ENCODE measurements at places on chromosomes 6 and 20.

- no peak for DNase-seq
Observed at GRCh38 chr6:142868917-142869316, 76.1 kb downstream of the HIVEP2 start.

DNA sequence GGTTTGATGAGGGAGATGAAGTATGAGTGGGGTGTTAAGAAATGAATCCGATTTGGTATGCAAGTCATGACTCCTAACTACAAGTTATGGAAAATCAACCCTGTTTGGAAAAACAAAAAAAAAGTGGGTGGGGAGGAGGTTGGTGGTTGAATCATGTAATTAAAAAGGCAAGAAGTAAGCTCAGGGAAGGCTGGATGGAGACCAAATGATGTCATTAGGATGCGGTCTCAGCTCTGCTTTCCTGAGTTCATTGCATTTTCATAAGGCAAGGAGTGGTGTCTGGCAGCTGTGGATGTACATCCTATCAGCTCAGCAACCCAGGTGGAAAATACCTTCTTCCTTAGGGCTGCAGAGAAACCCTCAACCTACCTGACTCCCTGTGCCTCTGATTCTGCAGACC, 60.4 kb upstream of the AKAP12 start:
- no peak for DNase-seq

DNA sequence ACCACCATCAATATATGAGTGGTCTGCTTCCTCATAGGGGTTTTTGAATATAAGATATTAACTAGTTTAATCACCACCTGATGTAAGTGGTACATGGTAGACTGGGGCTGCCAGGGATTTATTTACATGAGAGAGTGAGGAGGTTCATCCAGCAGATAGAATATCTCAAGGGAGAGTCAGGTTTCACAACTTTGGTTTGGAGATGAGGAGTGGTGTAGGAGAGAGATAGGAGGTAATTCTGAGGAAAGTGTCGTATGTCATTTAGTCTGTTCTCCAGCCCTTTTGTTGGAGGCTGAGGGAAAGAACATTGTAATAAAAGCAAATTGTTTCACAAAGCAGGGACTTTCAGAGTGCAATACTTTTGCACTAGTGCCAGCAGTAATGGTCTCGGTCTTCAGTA, 16.8 kb downstream of the L3MBTL3 start:
- DNase-seq: no peak

DNA sequence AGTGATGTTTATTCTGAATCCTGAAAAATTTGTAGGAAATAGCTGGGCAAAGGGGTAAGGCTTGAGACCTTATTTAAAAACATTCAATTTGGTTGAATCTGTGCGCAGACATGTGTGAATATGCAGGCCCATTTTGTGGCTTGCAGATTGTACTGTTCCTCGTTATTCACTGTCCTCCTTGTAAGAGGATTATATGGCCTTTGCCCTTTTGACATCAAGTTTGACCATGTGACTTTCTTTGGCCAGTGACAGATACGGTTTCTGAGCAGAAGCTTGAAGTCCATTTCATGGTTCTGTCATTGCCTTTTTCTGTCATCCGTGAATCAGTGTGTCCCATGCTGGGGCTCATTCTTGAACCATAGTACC, 13.4 kb downstream of the AFDN start:
- DNase-seq: no peak

DNA sequence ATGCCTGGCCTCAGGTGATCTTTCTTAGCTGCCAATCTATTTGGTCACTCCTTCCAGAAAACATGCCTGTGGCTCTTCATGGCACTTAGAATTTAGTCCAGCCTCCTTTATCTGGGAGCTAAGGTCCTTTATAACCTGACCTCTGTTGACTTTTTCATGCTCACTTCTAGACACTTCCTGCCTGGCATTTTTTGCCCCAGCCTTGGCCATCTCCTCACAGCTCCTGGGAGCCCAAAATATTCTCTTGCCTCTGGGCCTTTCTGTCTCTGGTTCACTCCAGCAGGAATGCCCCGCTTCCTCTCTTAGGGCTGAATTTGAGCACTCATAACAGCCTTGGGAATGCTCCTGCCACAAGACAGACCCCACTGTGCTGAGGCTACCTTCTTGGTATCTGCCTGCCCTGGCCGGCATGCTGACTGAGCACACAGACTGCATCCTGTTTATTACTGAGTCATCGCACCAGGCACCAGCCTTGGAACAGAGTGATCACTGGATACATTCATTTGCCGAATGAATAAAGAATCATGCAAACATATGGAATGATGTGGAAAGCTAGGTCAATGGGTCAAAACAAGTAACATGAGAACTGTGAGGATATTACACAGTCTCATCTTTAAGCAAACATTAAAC, 5.8 kb upstream of the EEF1E1 start:
- DNase-seq: no peak

DNA sequence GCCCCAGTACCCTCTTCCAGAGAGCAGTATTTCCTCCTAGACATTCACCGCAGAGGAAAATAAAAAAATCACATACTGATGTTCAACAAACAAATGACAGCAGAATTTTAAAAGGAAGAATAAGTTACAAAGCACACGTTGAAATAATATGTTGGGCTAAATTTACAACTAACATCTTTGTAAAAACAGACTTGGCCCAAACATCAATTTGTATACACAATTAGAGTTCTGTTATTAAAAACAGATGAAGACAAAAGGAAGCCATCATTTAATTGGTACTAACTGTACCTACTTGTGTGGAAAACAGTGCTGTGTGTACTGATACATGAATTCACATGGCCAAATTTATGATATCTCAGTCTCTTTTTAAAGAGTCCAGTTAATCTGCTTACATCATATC, 46.3 kb downstream of the KIF6 start:
- no peak for DNase-seq

- DNase-seq: no peak
Observed at GRCh38 chr20:58753267-58753921, 60.8 kb downstream of the NPEPL1 start.

DNA sequence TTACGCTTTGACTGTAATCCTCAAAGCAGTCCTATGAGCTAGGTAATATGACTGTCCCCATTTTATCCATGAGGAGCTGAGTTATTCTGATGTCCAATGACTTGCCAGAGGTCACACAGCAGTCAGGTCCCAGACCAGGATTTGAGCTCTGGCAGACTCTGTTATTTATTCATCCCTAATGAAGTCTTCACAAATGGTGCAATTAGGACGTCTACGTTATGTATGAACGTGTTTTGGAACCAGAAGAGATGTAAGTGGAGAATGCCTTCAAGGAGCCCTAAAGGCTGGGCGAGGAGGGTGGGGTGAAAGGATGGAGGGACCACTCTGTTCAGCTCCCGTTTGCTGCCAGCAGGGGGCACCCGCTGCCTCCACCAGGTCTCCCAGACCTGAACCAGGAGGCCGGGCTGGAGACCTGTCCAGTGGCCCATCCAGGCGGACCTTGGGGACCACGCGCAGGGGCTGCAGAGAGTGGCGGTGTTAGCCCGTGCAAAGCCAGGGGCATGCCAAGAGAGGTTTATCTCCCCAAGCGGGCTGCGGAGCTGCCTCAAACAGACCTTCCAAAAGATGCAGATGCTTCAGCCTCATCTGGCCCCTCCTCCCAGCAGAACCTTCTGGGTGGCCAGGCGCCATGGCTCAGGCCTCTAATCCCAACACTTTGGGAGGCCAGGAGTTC, 15.2 kb upstream of the ZNF335 start:
- peak; percentile 77 for DNase-seq

DNA sequence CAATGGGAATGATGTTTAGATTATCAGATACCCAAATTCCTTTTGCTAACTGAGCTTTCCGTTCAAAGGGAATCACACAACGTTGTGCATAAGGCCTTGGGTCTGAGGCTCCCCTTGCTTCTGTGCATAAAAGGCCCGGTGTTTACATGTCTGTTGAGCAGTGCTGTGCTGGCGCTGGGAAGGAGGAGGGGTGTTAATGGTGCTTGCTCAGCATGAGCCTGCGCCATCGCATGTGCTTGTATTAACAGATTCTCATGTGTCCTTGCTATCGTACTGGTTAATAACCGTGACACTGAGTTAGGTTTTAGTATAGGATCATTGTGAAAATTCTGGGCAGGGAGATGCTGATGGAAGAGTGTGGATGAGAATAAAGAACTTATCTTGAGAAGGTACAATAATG, 62.3 kb upstream of the TRAF3IP2 start:
- DNase-seq: no peak

DNA sequence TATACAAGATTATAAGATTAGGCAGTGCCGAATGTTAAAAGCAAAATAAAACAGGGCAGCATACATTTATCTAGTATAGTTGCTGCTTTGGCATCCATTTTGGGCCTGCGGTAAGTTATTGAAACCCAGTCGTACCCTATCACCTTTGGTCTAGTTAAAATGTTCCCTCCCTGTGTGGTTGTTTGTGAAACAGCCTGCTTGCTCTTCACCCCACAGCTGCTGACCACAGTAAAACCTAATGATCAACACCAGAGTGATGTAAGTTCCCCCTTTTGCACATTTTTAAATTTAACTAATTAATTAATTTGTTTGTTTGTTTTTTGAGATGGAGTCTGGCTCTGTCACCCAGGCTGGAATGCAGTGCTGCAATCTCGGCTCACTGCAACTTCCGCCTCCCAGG, 50.3 kb upstream of the TXNDC5 start:
- DNase-seq: no peak

GRCh38 chr6:1609648-1610496, at the start of gene FOXC1:
FOXC1 (plus strand) TSS chr6:1609915; CDS start chr6:1610446, 531 bp downstream.
- no peak for DNase-seq

DNA sequence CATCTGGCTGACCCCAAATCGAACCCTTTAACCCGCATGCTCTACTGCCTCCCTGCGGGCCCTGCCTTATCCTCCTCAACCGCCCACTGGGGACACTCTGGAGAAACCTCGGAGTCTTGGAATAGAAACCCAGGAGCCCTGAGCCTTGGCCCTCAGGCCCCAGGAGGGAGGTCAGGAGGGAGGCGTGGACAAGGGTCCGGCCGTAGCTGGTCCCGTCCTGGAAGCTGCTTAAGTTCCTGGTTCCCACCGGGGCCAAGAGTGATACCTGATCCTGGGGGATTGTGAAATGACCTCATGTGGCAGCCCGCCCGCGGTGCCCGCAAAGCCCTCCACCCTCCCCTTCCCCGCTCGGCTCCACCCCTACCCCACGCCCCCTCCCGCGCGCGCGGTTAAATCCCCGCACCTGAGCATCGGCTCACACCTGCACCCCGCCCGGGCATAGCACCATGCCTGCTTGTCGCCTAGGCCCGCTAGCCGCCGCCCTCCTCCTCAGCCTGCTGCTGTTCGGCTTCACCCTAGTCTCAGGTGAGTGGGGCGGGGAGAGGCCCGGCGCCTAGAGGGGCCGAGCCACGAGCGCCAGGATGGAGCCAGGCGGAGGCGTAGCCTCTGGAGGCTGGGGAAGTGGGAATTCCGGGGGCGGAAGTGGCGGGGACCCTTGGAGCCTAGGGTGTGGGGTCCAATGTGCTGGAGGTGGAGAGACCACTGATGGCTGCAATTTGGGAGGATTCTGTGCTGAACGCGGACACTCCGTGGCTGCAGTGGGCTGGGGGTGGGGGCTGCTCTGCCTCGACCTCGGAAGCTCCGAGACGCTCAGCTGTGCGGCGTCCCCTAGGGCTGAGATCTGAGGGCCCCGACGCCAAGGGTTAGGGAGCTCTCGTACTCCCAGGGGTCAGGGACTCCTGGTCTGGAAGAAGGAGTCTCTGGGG, at the start of gene WFDC2:
TSS of gene WFDC2 (plus strand) at position 418 of the 926 bp plus-strand sequence. CDS start at position 447, 29 bp downstream.
- no peak for DNase-seq

DNA sequence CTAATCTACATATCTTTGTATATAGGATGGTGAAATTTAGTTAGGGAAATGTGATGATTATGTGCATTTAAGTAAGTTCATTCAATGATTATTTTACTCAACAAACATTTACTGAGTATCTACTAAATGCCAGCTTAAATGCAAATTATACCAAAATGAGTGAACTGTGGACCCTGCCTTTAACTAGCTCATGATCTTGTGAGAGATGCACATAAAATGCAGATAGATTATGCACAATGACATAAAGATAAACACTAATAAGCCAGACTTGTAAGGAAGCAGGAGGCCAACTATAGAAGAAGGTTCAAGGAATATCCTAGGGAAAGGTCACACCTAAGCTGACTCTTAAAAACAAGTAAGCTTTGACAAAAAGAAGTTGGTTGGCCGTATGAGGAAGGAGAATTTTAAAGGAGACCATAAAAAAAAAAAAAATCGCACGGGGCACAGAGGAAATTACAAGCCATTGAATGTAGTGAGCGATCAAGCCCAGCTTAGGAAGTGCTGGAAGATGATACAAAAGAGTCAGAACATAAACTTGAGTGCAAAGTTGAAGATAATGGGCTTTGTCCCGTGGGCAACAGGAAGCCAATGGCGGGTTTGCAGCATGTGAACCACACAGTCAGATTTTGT, 107.9 kb downstream of the NRSN1 start:
- no peak for DNase-seq

DNA sequence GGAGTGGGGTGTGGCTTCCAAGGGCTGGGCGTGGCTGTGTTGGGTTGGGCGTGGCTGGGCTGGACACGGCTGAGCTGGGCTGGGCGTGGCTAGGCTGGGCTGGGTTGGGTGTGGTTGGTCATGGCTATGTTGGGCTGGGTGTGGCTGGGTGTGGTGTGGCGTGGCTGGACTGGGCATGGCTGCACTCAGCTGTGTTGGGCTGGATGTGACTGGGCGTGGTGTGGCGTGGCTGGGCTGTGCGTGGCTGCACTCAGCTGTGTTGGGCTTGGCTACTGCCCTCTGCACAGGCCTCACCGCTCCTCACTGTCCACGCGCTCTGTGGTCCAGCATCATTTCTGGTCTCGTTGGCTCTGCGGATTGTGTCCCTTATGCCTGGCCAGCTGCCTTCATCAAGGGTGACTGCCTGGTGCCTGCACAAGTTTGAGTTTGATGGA, 43.5 kb upstream of the SLCO4A1 start:
- no peak for DNase-seq

DNA sequence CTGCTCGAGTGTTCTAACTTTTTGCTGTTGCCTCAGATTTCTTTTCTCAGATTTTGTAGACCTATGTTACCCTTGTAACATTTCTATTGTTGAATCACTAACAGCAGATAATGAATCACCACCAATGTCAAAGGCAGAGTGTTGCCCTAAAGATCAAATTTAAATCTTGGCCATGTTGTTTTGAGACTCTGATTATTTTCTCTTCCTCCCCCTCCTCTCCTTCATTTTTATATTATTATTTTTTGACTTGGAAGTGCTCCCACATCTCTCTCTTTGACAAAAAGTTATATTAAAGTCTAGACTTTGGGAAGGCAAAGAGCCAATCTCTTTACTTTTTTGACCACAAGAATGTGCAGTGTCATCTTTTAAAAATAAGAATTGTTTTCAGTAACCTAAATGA, 422.7 kb downstream of the NKAIN2 start:
- DNase-seq: no peak

- no peak for DNase-seq
Observed at GRCh38 chr6:157486572-157486971, 105.6 kb downstream of the ZDHHC14 start.
